ENCODE measurements at places on chromosomes 7 and 10.

GRCh38 chr10:92690211-92690914 is 608 bp downstream of the HHEX start:
- DNase-seq, result no peak

- DNase-seq, result no peak
Measured at GRCh38 chr10:106765241-106765754, 399.2 kb downstream of the SORCS1 start.

GRCh38 chr10:22158426-22158825 is 59.4 kb downstream of the EBLN1 start:
- no peak for DNase-seq

GRCh38 chr7:139820089-139820488 is 9.0 kb upstream of the TBXAS1 start:
- no peak for DNase-seq

DNA sequence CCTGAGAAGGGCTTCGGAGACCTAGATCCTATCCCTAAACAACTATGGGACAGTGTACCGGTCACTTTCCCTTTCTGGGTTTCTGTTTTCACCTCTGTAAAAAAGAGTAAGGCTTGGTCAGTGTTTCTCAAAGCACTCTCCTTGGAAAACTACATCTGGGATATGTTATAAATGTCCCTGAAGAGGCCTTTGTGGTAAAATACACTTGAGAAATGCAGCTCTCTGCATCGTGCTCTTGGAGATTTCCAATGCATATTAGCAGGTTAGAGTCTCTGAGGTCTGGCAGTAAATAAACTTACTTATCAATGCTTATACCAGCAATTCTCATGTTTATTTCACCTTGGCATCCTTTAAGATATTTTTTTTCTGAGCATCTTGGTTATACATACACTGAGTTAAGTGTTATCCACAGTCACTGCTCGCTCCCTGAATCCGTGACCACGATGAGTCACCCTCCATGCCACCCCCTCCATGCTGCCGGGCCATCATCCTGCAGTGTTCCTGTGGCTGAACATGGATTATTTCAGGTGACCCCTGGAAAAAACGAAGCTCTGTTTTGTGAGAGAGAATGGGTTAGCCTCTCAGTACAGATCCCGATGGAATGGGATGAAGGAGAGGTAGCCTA is 3.3 kb upstream of the TBXAS1 start:
- peak; percentile 29 for DNase-seq

Measured in AG10803 (cell line).